ENCODE measurements at places on chromosomes 11 and 22. TPM values are rescaled to one million over a fixed set of nuclear protein-coding genes. Genes with fewer than 3 reads are reported as not detected.

The EMID1 gene
- total RNA-seq = 10.8 TPM

The RNF121 gene
- 27.6 TPM for total RNA-seq

The TYR gene
- total RNA-seq = 0.61 TPM

The NDUFA6 gene
- total RNA-seq = 125 TPM

The OR51L1 gene
- not detected for total RNA-seq

The GAB2 gene
- total RNA-seq = 24.3 TPM

The OR8D1 gene
- not detected for total RNA-seq

The YPEL1 gene
- total RNA-seq = 12.9 TPM

The KCNJ5 gene
- 1.6 TPM for total RNA-seq

The CDC42EP2 gene
- total RNA-seq = 5.7 TPM

The OR5M10 gene
- not detected for total RNA-seq

The ST14 gene
- 0.99 TPM for total RNA-seq

The RHOG gene
- total RNA-seq = 12.5 TPM

The MS4A4A gene
- 9.0 TPM for total RNA-seq

The OR52N4 gene
- not detected for total RNA-seq

The CNGA4 gene
- 0.39 TPM for total RNA-seq

The MFRP gene
- 3.9 TPM for total RNA-seq

The RBM4 gene
- 93.0 TPM for total RNA-seq

The PAK1 gene
- total RNA-seq = 51.9 TPM

The FEN1 gene
- total RNA-seq = 32.0 TPM

The PHLDB1 gene
- 61.3 TPM for total RNA-seq

The CALCA gene
- total RNA-seq = 2.5 TPM

The KCNQ1 gene
- 1.3 TPM for total RNA-seq

The FERMT3 gene
- 5.7 TPM for total RNA-seq

The NDUFS3 gene
- 65.0 TPM for total RNA-seq

The MOV10L1 gene
- total RNA-seq = 3.7 TPM

The OR8D4 gene
- 0.06 TPM for total RNA-seq

The ZNF214 gene
- total RNA-seq = 11.5 TPM

The STK33 gene
- total RNA-seq = 23.2 TPM

The HEPN1 gene
- not detected for total RNA-seq

The CCDC179 gene
- total RNA-seq = not detected

The ARL2 gene
- total RNA-seq = 120 TPM

The DKK3 gene
- 383 TPM for total RNA-seq

The MN1 gene
- total RNA-seq = 9.9 TPM

The CD3G gene
- total RNA-seq = 0.17 TPM

The LRP4 gene
- total RNA-seq = 17.7 TPM

The P4HA3 gene
- 5.4 TPM for total RNA-seq

The SCUBE1 gene
- total RNA-seq = 5.3 TPM

The C11orf42 gene
- total RNA-seq = not detected

The ZP1 gene
- not detected for total RNA-seq

The SHANK3 gene
- total RNA-seq = 7.5 TPM

The MIOX gene
- total RNA-seq = not detected

The F2 gene
- 0.39 TPM for total RNA-seq

The OR51B2 gene
- total RNA-seq = 0.20 TPM

The KREMEN1 gene
- total RNA-seq = 12.7 TPM

The POU2AF1 gene
- total RNA-seq = 4.5 TPM

The CREB3L1 gene
- total RNA-seq = 12.8 TPM

The SLC39A13 gene
- 18.7 TPM for total RNA-seq

The MYRF gene
- total RNA-seq = 13.6 TPM

The ST13 gene
- total RNA-seq = 407 TPM

The EXT2 gene
- 96.2 TPM for total RNA-seq

The TXN2 gene
- total RNA-seq = 22.0 TPM

The KCNJ11 gene
- 5.2 TPM for total RNA-seq

The SLC22A6 gene
- total RNA-seq = 340 TPM
